ENCODE measurements at places on chromosomes 7 and 10. TPM values are rescaled to one million over a fixed set of nuclear protein-coding genes. Genes with fewer than 3 reads are reported as not detected.

GRCh38 chr7:97555857-97556421, 175.9 kb upstream of the TAC1 start:
- DNase-seq: no peak

GRCh38 chr10:88343761-88344484, 239.2 kb downstream of the RNLS start:
- no peak for DNase-seq

GRCh38 chr10:131660427-131660826, 240.4 kb upstream of the PPP2R2D start:
- no peak for DNase-seq

DNA sequence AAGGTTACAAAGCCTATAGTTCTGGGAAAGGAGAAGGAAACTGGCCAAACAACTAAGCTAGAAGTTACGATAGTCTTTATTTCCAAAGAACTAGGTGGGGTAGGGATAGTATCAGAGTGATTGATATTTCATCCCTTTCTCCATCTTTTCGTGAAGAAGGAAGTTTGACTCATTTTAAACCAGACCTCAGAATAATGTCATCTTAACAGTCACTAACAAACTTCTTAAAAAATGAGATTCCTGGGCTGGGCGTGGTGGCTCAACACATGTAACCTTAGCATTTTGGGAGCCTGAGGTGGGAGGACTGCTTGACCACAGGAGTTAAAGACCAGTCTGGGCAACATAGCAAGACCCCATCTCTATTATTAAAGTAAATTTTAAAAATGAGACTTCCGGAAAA, 69.4 kb downstream of the ARL4A start:
- no peak for DNase-seq

DNA sequence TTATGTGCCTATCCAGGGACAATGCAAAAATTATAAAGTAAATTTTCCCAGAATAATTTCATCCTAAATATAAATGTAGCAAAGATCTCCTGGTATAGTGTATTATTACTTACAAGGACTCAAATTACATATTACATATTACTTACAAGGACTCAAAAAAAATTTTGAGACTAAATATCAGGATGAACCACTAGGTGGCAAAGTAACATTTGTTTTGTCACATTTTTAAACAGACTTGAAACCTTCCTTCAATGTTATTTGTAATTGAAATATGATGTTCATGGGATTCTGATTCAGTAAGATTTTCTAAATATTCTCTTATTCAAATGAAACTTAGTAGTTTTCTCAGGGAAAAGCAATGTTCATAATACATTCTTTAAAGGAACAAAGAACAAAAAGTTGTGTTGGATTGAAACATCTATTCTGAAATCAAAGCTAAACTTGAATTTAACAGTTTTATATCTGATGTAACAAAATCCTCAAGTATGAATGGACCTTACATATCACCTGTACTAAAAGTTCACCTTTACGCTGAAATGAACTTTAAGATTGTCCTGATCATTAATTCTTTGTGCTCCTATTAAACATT, 74.3 kb upstream of the GNAI1 start:
- peak; percentile 57 for DNase-seq

GRCh38 chr10:74450602-74451001, 299.6 kb downstream of the ADK start:
- DNase-seq: no peak

DNA sequence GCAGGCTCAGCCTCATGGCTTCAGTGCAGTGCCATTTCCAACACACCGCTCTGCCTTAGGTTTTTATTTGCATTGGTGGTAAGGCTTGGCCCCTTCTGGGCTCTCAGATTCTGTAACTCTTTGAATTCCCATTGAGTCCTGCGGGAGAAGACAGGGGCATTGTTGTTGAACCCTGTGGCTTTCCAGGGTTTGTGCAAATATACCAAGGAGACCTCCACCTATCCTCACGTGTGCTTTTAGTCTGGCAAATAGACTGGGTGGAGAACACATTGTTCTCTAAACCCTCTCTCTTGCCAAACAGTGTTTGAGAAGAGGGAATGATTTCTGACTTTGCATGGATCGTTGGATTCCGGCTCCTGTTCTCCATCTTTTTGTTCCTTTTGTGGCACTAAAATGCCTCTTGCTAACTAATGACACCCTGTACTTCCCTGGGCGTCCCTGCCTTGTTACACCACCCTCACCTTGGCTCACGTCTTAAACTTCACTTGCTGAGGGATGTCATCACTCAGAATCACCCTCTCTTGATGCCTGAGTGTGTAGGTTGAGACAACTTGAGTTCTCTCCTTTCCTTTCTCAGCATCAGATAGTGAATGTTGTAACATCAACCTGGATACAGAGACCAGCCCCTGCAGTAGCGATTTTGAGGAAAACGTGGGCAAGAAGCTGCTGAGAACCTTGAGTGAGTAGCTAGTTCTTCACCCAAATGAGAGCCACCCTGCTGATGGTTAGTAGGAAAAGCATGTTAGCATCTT, 40.5 kb downstream of the GOT1 start:
- DNase-seq: no peak

- DNase-seq: peak; percentile 6
These were observed 59.5 kb upstream of the PRPS1L1 start for GRCh38 chr7:18087026-18087686.

- no peak for DNase-seq
These were observed 5.2 kb upstream of the MUC3A start for GRCh38 chr7:100944138-100944537.

GRCh38 chr10:61021926-61022325, 77.9 kb upstream of the RHOBTB1 start:
- no peak for DNase-seq

GRCh38 chr7:83060218-83060617, 102.5 kb downstream of the PCLO start:
- DNase-seq: peak; percentile 1

- DNase-seq: no peak
These were observed 144.9 kb upstream of the MAGI2 start for GRCh38 chr7:79598351-79598750.

DNA sequence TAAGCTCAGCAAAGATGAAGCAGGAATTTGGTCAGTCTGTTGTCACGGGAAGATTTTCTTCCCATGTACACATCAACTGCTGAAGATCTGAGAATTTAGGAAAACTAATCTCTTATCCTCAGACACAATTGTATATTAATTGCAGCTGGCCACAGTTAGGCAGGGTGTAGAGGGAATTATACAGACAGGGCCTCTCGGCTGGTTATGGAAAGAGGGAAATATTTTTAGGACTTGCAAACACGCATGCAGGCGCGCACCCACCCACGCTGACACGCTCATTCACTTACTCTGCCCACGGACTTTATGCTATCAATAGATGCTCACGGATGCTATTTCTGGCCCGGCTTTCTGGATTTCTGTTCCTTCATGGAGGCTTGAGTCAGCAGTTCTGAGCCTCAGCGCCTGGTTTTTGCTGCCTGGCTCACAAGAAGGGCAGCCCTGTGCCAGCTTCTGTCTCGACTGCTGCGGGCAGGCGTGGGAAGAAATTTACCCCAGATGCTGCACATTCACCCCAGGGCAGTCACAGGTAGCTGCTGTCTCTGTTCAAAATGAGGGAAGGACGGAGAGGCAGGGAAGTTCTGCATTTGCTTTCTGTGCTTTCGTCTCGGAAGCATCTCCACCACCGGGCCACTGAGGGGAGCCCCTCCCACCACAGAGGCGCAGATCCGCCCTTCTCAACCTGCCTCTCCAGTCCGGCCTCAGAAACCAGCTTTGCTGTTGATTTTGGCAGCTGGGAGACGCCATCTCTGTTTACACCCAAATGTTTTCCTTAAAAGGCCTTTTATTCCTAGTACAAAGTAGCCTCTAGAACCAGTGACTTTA, 116.3 kb upstream of the BTBD16 start:
- no peak for DNase-seq

- no peak for DNase-seq
These were observed 141.7 kb upstream of the KCND2 start for GRCh38 chr7:120131096-120131839.

GRCh38 chr7:121510858-121511482, 114.9 kb upstream of the FAM3C start:
- DNase-seq: no peak

- DNase-seq: no peak
These were observed 237.8 kb downstream of the ZWINT start for GRCh38 chr10:56123247-56123646.

DNA sequence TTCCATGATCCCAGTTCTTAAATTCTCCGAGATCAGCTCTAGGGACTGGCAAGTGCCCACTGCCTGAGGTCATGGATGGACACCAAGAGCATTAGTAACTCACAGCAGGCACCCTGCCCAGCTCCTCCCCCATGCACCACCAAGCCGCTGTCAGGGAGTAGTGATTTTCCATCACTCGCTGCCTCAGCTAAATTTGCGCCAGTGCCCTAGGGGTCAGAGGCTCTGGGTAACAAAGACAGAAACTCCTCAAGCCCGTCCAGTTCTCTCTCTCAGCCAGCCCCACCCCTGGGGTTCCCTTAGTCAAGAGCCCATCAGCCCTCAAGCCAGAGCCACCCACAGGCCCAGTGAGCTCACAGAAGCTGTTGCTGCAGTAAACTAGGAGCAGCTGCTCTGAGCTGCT, 30.0 kb downstream of the PAX2 start:
- no peak for DNase-seq

GRCh38 chr7:22723181-22723601, 3.8 kb upstream of the IL6 start:
- no peak for DNase-seq

DNA sequence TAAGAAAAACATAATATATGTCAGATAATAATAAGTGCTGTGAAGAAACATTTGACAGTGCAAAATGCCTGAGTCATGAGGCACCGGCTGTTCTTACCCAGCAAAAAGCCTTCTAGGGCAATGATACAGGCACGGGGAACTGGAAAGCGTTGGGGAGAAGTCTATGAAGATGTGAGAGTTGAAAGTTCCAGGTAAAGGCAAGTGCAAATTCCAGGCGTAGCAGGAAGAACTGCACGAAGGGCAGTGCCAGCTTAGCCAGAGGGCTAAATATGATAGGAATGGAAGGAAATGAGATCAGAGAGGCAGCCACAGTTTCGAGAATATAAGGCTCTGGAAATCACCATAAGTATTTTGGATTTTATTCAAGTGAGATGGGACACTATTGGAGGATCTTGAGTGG, 87.0 kb downstream of the IPMK start:
- DNase-seq: no peak

DNA sequence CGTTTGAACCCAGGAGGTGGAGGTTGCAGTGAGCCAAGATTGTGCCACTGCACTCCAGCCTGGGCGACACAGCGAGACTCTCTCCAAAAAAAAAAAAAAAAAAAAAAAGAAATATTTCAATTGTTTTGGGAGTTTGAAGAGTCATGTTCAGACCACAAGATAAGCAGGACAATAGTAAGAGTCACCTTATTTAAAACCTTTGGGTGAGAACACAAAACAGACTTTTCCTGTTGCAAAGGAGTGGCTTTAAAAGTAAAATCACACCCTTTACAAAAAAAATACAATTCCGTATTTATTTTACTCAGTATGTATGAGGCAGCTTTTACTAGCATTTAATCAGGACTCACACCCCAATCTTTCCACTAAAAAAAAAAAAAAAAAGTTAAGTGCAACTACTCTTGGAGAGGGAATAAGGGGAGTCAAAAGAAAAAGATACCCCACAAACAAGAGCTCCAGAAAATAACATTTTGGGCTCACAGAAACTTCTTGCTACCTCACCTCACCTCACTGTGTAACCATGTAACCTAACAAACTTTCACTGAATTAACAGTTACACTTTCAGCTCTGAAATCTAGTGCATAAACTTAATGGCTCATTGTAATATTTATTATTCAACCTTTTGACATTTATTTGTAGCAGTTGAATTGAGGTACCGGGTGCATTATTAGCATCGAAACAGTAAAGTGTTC, 11.2 kb downstream of the SKIDA1 start:
- no peak for DNase-seq

GRCh38 chr7:93006480-93007095, 111.2 kb downstream of the SAMD9 start:
- DNase-seq: no peak

GRCh38 chr10:12902135-12902572, 99.4 kb downstream of the CCDC3 start:
- DNase-seq: peak; percentile 71

- no peak for DNase-seq
These were observed 64.0 kb upstream of the DUSP5 start for GRCh38 chr10:110433740-110434139.

GRCh38 chr7:159034394-159034793, 110.3 kb downstream of the VIPR2 start:
- DNase-seq: no peak

- DNase-seq: no peak
These were observed 56.0 kb upstream of the GLI3 start for GRCh38 chr7:42292991-42293521.

DNA sequence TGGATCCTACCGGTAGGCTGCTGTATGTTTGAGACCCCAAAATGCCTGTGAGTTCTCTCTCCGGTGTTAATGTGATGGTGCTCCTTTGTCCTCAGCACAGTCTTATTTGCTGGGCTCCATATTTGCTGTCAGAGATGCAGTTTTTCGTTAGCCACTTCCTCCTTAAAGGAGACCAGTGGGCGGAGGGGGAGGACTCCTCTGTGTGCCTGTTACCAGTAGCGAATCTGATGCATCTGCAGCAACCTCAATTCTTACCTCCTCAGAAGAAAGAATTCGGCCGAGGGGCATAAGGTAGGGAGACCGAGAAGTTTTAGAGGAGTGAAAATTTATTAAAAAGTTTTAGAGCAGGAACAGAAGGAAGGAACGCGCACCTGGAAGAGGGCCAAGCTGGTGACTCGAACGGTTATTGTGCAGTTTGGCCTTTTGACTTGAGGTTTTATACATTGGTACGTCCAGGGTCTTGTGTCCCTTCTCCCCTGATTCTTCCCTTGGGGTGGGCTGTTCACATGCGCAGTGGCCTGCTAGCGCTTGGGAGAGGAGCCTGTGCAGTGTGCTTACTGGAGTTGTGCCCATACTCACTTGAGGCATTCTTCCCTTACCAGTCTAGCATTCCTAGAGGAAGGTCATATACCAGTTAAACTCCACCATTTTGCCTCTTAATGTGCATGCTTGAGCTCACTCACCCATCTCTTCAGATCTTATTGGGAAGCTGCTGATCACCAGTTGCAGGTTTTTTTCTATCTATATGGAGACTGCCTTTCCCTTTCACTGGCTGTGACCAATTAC, 49.5 kb downstream of the GNAI1 start:
- DNase-seq: no peak

GRCh38 chr7:102277901-102278300, 8.8 kb upstream of the SH2B2 start:
- no peak for DNase-seq

- no peak for DNase-seq
These were observed 126.9 kb upstream of the EFCAB10 start for GRCh38 chr7:105707967-105708762.

Gene AASS
- polyA plus RNA-seq: 15.7 TPM

Gene HSPA14
- polyA plus RNA-seq: 15.2 TPM

Gene UBN2
- 7.9 TPM for polyA plus RNA-seq

Gene OR2A42
- polyA plus RNA-seq: 0.22 TPM

Gene ST8SIA6
- 1.2 TPM for polyA plus RNA-seq

Gene ASB15
- polyA plus RNA-seq: 7.1 TPM

Gene NXPH1
- not detected for polyA plus RNA-seq

Gene GIMAP1
- 2.0 TPM for polyA plus RNA-seq

Gene HMX3
- polyA plus RNA-seq: not detected

Gene GATA3
- polyA plus RNA-seq: 71.0 TPM

Gene MUC12
- 0.24 TPM for polyA plus RNA-seq

Gene SPDYE9
- polyA plus RNA-seq: 0.16 TPM

Gene GPR15LG
- polyA plus RNA-seq: 0.40 TPM
